ENCODE measurements at places on chromosomes 7 and 10.

- DNase-seq = no peak
These were observed 73.2 kb downstream of the GRID1 start for GRCh38 chr10:86293396-86293791.

- peak; percentile 22 for DNase-seq
These were observed 38.5 kb downstream of the BNIP3 start for GRCh38 chr10:131943021-131943814.

DNA sequence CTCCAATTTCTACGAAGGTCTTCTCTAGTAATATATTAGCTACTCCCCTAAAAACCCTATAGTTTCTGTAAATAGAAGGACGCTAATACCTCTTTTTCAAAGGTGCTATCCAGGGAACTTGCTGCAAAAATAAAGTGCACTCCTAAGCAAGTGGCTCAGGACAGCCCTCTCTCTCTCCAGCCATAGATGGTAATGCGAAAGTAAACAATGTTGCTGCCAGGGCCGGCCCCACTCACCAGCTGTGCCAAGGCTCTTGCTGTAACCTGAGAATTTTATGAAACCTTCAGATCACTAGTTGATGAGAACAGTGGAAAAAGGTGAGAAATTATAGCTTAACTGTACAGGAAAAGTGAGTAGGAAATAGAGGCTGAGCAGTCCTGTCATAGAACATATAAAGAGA is 10.9 kb upstream of the TAS2R39 start:
- DNase-seq = no peak

DNA sequence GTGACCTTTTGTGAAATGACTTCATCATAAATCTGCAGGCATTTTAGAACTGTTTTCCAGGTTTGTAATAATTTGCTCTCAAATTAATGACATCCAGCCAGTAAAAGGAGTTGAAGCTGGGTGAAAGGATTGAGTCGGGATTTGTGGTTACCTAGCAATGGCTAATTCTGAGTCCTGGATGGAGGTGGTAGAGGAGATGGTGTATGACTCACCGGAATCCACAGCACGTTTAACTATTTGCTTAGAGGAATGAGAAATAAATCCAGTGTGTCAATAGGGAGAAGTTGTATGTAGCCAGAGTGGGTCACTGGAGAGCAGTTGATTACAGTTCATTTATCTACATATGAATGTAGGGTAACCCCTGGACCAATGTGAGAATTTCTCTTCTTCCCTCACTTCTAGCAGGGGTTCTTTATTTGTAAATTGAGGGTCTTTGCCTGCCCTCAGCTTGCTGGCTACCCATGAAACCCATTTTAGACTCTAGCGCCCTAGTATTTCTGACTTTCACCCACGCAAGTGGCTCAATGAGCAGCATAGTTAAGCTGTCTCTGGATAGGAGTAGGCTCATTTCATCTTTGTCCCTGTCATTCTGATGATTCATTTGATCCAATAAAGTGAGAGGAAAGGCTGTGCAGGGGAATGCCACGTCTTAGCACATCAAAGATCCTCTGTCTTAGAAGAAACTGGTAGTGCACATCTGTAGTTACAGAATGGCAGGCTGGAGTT is 547.8 kb downstream of the SORCS3 start:
- DNase-seq = no peak

- DNase-seq = no peak
These were observed 7.2 kb downstream of the FAM3C start for GRCh38 chr7:121388950-121389349.

- no peak for DNase-seq
These were observed 64.6 kb downstream of the EBF3 start for GRCh38 chr10:129899276-129900130.
